CD4-positive, alpha-beta T cell (primary cell): ENCODE measurements at places on chromosomes 12 and 14. TPM values are rescaled to one million over a fixed set of nuclear protein-coding genes. Genes with fewer than 3 reads are reported as not detected.
A peak's percentile ranks its signal among the peaks of the same experiment; 100 is the strongest.

- DNase-seq, result no peak
These were observed 144.7 kb upstream of the RFLNA start for GRCh38 chr12:124150168-124150567.

GRCh38 chr14:103000291-103000921 is 56.9 kb downstream of the CDC42BPB start:
- no peak for DNase-seq

- DNase-seq, result no peak
These were observed 2.6 kb upstream of the KLRC1 start for GRCh38 chr12:10455766-10456165.

GRCh38 chr12:48340943-48341342 is 9.8 kb downstream of the ZNF641 start:
- no peak for DNase-seq

- no peak for DNase-seq
These were observed 61.3 kb downstream of the SCARB1 start for GRCh38 chr12:124802361-124802760.

DNA sequence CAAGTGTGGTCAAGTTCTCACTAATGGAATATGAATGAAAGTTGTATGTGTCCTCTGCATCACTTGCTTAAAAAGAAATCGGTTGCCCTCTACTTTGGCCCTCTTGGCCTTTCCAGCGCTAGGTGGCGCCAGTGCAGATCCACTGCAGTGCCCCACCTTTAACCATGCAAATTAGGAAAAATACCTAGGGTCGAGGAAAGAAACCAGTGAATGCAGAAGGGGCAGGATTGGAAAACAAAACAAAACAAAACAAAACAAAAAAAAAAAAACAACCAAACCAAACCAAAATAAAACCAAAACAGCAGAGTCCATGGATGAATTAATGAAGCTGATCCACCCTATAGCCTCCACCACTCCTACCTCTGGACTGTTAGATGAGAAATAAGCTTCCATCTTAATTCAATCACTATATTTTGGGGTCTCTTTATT is 12.9 kb upstream of the NEMF start:
- DNase-seq, result peak; percentile 61

DNA sequence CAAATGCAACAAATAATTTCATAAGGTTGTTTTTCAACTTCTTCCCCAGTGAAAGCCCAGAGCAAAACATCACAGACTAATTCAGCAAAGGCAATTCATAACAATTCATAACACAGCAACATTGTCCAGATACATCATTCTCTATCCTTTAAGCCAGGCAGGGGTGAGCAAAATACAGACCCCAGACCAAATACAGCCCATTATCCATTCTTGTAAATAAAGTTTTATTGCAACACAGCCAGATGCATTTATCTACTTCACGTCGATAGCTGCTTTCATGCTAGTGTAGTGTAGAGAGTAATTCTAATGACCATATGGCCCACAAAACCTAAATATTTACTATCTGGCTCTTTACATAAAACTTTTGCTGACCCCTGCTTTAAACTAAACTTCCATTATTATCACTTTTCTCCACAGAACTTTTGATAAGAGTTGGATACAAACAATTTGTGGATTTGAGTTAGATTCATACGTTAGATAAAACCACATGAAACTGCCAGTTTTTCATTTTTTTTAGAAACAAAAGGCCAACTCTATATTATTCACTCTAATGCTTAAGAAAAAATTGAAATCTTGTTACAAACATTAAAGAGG is 174.4 kb downstream of the DUSP6 start:
- DNase-seq, result no peak

DNA sequence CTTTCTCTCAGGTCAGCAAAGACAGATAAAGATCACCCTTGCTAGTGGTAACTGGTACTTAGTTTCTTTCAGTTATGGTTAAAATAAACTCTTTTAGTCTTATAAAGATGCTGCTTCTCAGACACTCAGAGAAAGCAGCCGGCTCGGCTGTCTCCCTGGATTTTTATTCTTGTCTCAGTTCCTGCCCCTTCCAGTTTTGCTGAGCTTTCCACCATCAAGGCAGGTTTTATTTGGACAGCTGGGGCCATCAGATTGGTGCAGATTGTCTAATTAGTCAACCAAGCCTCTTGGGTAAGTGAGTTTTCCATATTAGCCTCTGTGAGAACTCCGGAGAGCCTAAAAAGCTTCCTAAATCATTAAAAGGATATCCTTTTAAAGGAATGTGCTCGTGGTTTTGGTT is 130.8 kb upstream of the BMP4 start:
- no peak for DNase-seq

DNA sequence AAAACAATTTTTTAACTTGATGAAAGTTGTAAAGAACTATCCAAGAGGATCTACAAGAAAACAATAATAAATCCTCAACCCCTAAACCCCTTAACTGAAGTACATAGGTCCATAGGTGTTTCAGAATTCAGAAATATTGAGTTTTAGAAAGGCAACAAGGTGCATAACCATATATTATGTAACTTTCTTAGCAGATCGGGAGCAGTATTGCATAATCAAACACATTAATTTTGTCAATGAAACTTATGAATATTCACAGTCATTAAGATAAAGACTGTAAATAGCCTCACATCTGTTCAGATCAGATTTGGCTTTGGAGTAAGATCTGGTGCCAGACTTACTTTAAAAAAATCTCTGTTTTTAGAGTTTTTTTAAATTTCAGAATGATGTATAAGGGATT is 647.1 kb upstream of the FLRT2 start:
- no peak for DNase-seq

- DNase-seq, result no peak
These were observed 1030.5 kb upstream of the TMEM132C start for GRCh38 chr12:127236491-127236890.

DNA sequence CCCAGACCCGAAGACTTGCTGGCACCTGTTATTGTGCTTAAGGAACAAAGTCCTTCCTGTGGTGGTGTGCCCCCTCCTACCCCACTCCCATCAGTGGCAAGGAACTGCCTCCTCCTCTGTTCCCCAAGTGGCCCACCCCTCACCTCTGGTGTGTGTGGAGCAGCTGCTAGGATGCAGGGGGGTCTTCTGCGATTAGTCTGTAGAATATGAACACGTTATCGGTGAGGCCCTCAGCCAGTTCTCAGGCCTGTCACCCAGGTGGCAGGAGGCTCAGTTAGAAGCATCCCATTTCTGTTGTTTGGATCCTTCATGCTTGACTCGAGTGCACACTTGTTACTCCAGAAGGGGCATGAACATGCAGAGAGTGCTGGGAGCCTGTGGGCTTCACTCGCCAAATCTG is 39.3 kb downstream of the RAB35 start:
- DNase-seq, result no peak

DNA sequence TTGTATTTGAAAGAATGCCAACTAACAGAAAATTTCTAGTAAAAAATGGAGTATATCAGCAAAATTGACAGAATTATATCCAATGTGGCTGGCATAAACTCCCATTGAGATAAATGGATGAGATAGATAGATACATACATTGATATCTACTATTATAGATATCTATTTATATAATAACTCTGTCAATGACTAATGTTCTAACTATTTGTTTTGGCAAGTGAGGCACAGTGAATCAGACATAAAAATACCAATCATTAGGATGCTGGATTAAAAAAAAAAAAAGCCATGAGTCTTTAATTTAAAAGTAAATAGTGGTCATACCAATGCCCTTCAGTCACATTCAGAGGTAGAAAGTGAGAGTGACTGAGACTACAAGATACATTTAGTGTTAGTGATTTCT is 33.7 kb upstream of the GLIPR1 start:
- DNase-seq, result no peak

- no peak for DNase-seq
These were observed 87.0 kb upstream of the VRK1 start for GRCh38 chr14:96710060-96710666.

- DNase-seq, result peak; percentile 66
These were observed 14.7 kb downstream of the ITGA5 start for GRCh38 chr12:54404061-54405004.

DNA sequence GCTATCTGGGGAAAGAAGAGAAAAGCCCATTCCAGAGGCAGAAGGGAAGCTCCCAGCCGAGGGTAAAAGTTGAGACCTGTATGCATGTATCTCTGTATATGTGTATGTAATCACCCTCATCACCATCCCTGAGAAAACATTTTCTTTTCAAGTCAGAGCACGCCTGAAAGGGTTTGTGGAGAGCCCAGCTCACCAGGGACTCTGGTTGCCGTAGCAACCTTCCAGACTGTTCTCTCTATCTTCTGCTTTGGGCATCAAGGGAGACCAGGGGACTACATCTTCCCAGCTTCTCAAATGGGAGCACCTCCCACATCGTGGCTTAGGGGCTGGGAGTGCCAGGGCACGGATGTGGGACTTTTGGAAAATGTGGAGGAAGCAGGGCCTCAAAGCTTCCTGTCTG is 93.5 kb downstream of the GALNT8 start:
- no peak for DNase-seq

GRCh38 chr12:9364224-9365176 is 156.3 kb upstream of the PZP start:
- no peak for DNase-seq

DNA sequence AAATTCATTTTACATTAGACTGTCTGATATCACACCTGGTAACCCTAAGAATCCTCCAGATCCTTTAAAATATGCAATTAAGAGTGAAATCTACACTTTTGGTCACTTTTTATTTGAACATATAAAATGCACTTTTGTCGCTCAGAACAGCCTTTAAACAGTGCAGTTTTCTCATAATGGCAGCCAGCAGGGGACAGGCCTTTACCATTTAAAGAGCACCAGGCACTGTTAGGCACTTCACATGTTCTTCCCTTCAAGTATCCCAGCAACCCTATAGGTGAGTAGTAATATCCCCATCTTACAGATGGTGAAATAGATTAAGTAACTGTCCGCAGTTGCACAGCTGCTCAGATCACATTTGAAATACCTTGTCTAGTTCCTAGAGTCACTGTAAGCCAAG is 11.3 kb upstream of the SAMD4A start:
- DNase-seq, result no peak

DNA sequence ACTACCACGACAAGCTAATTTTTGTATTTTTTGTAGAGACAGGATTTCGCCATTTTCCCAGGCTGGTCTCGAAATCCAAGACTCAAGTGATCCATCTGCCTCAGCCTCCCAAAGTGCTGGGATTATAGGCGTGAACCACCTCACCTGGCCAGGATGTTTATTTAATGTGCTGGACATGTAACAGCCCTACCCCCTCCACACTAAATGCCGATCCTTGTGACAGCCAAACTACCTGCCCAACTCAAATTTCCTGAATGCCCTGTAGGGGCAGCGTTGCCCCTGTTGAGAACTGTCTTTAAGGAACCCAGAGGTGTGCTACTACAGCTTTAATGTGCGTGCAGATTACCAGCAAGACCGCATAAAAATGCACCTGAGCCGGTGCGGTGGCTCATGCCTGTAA is 48.1 kb downstream of the KCNK13 start:
- DNase-seq, result no peak

- DNase-seq, result no peak
These were observed 72.6 kb downstream of the AACS start for GRCh38 chr12:125137766-125138344.

DNA sequence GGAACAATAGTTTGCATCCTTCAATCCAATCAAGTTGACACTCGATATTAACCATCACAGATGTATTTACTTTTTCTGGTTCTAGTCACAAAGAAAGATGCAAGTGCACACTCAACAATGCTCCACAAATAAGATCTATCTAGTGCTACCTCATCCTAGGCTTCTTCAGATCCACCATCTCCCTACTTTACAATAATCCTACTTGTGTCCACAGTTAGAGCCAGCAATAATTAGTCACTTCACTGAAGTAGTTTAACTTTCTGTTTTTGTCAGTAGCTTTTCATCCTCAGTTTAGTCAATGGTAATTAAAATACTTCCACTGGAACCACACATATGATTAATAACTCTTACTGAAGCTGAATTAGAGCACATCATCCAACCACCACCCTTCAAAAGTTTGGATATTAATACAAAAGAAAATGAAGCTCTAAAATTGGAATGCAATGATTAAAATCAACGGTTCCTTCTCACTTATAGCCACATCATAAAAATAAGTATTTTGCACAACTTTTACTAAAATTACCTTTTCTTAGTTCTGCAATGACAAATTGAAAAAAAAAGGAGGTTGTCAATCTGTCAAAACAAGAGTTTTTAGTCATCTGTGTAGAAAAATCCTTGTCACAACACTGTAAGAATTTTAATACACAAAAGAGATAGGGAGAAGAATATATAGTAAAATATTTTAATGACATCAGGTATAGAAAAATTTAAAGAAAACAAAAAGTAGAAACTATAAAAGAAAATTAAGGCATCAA is 28.2 kb upstream of the SNRPF start:
- DNase-seq, result no peak

- no peak for DNase-seq
These were observed 85.0 kb upstream of the ARID2 start for GRCh38 chr12:45644541-45644940.

The C14orf39 gene
- total RNA-seq, result not detected

The NRL gene
- total RNA-seq, result 1.6 TPM

The ZNF891 gene
- total RNA-seq, result 4.5 TPM

The GDF11 gene
- total RNA-seq, result 4.4 TPM
